ENCODE measurements at places on chromosomes 1 and 21. TPM values are rescaled to one million over a fixed set of nuclear protein-coding genes. Genes with fewer than 3 reads are reported as not detected.

LCE1D gene
- not detected for total RNA-seq

NGF gene
- total RNA-seq: 0.34 TPM

LAMC1 gene
- total RNA-seq: 802 TPM

NPR1 gene
- 56.5 TPM for total RNA-seq

SPATA17 gene
- total RNA-seq: not detected

- DNase-seq: peak; percentile 80
Measured at GRCh38 chr1:35047188-35047858, 15.6 kb upstream of the ZMYM6 start.

GRCh38 chr1:112256411-112256810 is 139.6 kb upstream of the CTTNBP2NL start:
- no peak for DNase-seq

DNA sequence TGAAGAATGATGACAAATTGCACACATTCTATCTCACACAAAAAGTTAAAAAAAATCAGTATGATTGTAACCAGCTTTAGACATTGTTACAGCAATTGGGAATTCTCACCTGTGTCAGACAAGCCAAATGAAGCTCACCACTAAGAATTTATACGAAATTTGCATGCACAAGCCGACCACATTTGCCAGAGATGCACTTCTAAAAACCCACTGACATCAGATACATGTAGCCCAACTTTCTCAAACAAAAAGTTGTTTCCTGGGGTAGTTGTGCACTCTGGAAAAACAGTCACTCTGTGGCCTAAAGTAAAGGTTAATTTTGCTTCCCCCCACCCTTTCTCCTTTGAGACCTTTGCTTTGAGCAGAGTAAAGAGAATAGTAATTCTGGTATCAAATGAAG is 67.9 kb upstream of the IL12RB2 start:
- no peak for DNase-seq

DNA sequence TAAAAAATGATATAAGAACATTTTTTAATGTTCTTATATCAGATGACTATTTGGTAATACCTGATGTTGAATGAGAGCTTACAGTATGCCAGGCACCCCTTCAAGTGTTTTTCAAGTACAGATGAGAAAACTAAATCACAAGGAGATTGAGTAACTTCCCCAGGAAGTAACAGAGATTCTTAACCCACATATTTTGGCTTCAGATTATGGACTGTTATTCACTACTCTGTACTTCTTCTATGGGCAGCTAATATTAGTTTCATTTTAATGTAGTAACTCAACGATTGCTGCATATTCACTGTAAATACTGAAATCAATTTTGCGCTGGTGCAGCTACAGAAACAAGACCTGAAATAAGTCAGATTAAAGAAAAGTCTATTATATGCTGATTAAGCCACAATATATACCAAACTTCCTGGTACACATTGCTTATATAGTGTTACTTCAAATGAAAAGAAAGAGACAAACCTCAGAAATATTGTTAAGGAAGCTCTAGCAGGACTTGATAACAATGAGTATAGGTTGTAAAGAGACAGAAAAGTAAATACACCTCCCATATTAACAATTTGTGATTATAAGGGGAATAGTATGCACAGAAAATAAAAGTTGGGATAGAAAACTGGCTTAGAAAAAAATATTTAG is 19.7 kb downstream of the DPYD start:
- peak; percentile 87 for DNase-seq

- no peak for DNase-seq
Measured at GRCh38 chr1:223258751-223259198, 105.2 kb downstream of the SUSD4 start.

DNA sequence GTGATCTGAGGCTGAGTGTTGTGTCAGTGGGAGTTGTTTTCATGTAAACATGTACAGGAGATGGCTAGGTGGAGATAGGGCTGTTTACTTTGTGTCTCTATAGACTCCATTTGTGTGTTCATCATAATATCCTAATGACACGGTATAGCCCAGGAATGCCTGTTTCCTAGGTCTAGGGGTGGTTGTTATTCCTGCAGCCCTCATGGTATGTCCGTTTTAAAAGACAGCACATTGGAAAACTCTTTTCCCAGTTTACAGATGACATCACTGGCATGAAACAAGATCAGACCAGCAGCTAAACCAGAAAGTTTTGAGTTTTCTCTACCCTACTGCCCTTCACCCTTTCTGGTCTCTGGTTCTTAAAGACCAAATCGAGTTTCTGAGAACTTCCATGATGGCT is 227.3 kb upstream of the TMEM51 start:
- no peak for DNase-seq

- no peak for DNase-seq
Measured at GRCh38 chr1:55250399-55251075, 35.4 kb upstream of the USP24 start.

DNA sequence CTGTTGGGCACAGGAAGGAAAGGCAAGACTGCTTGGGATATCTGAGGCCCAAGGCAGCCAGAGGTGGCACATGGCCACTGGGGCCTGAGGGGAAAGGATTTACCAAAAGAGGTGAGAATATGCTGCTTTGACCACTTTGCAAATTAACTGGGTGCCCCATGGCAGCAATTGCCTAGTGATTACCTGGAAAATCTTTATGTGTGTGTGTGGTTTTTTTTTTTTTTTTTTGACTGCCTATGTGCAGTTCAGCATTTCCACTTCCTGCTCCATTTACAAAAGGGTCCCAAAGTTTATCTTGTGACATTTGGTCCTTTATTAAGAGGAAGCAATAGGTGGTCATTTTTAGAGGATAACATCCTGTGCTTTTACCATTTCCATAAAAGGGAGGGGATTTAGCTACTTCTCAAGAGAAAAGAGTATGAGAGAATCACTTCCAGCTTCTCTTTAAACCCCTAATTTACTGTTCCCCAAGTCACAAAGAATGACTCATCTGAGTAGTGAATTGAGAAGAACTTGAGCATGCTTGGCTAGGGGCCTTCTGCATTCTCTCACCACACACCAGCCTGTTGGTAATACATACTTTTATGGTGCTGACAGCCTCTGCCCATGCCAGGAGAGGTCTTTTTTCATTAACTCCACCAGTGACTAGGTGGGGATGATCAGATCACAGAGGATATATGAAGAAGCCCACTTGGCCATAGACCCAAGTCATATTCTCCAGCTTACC is 52.1 kb downstream of the SYDE2 start:
- no peak for DNase-seq

GRCh38 chr1:69244211-69244610 is 323.5 kb upstream of the LRRC7 start:
- no peak for DNase-seq

- DNase-seq: no peak
Measured at GRCh38 chr21:45374826-45375455, 30.0 kb upstream of the COL18A1 start.

GRCh38 chr1:36088265-36088576 is 471 bp upstream of the ADPRS start:
- no peak for DNase-seq

DNA sequence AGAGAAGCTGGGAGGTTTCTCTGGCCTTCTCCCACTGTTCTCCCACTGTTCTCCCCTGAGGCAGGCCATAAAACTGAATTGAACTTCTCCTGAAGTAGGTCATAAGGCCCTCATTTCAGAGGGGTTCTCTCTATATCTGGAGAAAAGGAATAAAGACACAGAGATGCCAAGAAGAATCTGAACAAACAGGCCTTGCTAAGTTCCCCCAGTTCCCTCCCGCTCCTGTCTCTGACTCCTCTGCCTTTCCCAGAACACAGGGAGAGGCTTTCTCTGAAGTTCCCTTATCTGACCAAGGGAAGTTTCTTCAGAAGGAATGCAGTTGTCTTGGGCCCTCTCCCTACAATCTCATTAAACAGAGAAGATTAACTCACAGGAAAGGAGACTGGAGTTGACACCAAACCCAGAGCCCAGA is 83.4 kb downstream of the SLC16A1 start:
- no peak for DNase-seq

GRCh38 chr1:114648503-114648902 is 21.3 kb downstream of the DENND2C start:
- DNase-seq: no peak

GRCh38 chr1:212255705-212256307 is 29.4 kb upstream of the PPP2R5A start:
- DNase-seq: no peak

DNA sequence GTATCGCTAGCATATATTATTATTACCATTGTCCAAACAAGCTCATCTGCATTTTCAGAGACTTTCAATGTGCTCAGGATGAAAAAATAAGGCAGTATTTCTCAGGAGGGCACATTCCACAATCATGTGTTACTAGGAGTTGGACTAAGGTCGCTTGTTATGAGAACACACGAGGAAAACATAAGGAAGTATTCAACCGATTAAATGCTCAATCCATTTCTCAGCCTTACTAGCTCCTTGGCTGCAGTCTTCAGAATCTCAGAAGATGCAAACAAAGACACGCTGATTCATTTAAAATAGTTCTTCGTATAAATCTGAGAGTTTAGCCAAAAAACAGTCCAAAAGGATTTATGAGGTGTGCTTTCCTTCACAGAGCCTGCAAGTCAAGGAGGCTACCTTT is 82.0 kb upstream of the JAK1 start:
- no peak for DNase-seq

GRCh38 chr1:89807983-89808382 is 12.8 kb upstream of the LRRC8D start:
- no peak for DNase-seq

GRCh38 chr1:206986402-206986801 is 16.1 kb upstream of the FCAMR start:
- no peak for DNase-seq

DNA sequence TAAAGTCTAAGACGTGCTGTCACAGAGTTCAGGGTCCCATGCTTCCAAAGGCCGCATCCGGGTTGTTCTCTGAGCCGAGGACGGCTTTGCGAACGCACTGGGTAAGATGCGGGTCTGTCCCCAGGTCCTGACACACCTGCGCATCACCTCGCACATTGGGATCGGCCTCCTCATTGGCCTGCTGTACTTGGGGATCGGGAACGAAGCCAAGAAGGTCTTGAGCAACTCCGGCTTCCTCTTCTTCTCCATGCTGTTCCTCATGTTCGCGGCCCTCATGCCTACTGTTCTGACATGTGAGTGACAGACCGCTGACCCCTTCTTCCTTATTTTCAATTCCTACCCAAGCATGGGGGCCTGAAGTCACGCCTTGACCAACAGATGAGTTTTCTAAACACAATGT is 25.3 kb downstream of the TFF3 start:
- no peak for DNase-seq

- peak; percentile 92 for DNase-seq
Measured at GRCh38 chr1:45299981-45300668, 26.6 kb upstream of the HPDL start.

DNA sequence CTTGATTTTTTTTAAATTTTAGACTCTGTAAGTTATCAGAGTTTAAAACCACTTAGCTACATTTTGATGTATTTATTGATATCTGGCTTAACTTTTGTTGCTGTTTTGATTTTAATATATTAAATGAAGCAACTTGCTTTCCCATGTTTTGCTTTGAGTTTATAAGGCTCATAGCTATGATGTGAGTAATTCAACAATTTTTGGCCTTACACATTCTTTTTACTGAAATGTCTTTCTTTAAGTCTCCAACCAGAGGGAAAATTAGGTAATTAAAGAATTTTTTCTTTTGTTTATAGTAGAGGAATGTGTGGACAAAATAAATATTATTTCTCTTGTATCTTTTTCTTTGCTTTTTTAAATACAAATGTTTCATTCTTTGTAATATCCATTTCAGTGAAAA is 258.3 kb upstream of the ADAMTS5 start:
- DNase-seq: no peak

- no peak for DNase-seq
Measured at GRCh38 chr1:109806733-109807400, 43.1 kb upstream of the EPS8L3 start.

GRCh38 chr1:4132352-4133296 is 232.6 kb upstream of the C1orf174 start:
- no peak for DNase-seq

DNA sequence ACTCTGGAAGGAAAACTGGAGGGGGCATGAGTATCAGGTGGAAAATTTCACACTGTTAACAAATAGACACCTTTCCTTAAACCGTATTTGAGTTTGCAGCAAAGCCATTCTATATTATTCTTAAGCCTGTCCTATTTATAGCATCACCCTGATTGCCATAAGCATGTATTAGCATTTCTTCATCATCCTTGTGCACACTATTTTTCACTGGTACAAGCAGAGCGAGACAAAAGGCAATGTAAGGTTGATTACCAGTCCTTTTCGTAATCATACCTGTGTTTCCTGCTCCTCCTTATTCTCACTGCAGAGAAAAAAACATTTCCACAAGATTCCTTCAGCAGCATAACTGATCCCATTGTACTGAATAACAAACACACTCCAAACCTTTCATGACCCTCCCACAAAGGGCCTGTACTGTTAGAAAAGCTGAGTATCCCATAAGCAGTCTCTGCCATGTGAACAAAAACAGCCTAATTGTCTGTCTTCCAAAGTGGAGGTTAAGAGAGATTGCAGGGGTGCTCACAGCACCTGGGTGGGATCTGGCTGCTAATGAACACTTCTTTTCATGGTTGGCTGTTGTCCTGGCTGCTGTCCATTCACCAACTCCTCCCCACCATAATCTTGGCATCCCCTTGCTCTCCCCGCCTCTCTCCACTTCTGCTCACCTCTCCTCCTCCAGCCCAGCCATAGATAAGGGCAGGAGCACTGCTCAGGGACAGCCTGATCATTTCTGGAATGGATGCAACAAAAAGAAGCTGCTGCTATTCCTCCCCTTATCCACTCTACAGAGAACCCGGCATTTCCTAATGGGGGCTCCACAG is 30.4 kb downstream of the VTCN1 start:
- no peak for DNase-seq

DNA sequence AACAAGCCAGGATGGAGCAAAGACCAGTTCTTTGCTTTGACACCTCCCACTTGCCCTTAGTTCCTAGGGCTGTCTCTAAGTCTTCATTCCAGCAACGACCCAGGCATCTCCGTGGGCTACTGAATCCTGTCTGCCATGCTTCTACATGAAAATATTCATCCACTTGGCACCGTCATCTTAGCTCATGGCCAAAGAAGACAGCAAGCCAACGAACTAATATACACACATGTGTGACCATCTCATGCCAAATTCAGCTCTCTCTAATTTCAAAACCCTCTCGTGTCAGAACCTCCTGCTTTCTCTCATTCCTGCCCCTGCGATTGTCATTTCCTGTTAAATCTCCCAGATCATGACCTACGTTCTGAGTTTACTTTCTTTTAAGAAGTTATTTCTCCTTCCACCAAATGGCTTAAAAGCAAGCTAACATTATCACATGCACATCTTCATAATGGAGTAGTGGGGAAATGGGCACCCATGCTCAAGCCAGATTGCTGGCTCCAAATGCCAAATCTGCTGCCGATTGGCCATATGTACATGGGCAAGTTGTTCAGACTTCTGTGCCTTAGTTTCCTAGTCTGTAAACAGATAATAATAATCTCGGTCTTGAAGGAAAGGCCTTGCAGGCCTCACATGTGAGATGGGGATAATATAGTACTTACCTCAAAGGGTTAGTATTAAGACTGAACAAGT is 373.4 kb downstream of the USH2A start:
- DNase-seq: no peak
